ENCODE measurements at places on chromosomes 1 and 21. TPM values are rescaled to one million over a fixed set of nuclear protein-coding genes. Genes with fewer than 3 reads are reported as not detected.

- no peak for DNase-seq
Measured at GRCh38 chr1:40384413-40384762, 10.9 kb downstream of the SMAP2 start.

DNA sequence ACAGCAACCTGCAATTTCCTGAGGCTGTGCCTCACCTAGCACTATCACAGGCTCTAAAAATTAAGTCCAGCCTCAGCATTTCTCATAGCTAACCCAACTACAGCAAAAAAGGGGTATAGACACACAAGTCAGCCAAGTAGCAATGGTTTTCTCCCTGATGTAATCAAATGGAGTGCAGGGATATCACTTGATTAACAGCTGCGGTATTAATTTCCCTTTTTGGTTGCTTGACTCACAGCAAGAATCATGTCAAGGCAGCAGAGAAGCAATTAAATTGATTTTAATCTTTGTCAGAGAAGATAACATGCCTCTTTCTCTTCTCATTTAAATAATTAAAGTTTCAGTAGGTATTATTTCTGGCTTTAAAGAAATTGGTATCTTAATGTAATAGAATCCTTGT is 278.9 kb downstream of the RWDD3 start:
- no peak for DNase-seq

The CHI3L2 gene
- 4.9 TPM for polyA plus RNA-seq

GRCh38 chr21:43362915-43363314 is 64.0 kb downstream of the SIK1 start:
- no peak for DNase-seq

The RXFP4 gene
- polyA plus RNA-seq, result 0.18 TPM

- DNase-seq, result no peak
Measured at GRCh38 chr1:53365437-53366063, 37.7 kb upstream of the LRP8 start.

The ARHGAP29 gene
- polyA plus RNA-seq, result 9.0 TPM

DNA sequence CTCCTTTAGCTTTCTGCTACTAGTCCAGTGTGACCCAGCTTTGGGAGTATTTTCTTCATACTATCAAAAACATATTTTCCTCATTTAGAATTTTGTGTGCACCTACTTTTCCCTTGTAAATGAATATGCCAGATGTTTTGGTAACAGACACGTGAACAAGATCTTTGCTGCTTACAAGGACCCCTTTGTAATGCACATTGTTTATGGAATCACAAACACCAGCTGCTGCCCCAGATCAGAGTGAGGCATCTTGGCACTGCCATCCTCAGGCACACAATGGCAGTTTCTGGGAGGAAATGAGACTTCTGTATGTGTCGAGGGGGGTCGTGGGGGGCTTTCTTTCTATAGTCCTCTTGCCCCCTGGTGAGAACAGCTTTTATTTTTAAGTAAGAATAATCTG is 115.7 kb downstream of the RGL1 start:
- no peak for DNase-seq

DNA sequence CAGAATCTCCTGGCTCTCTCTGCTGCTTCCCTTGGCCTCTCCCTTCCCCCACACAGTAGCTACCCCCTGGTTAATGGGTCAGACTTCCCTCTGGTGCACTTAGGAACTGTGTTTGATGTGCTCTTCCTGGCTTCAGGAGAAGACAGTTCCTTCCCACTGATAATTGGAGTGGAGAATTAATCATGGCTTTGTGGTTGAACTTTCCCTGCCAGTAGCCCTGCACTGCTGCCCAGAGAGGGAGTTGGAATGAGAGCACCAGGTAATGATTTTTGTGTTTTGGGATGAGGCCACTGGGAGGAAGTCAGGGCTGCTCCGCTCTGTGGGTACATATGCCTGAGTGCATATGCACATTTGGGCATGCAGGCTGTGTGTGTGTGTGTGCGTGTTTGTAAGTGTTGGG is 39.7 kb upstream of the PADI2 start:
- no peak for DNase-seq

DNA sequence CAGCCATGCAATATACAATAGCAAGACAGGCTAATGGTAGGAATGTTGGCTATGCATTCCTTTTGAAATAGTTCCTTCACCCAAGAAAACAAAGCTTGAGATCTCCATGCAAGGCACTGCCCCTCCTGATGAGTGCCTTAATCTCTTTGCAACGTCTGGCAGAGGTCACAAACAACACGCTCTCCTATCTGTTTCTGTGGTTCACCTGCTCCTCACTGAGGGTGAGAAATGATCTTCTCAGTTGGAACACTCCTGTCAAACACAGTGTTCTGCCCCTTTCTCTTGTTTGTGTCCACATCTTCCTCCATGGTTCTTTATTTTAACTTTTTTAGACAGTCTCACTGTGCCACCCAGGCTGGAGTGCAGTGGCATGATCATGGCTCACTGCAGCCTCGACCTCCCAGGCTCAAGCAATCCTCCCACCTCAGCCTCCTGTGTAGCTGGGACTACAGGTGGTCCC is 21.2 kb upstream of the XPR1 start:
- DNase-seq, result no peak

The IFI44 gene
- 20.4 TPM for polyA plus RNA-seq

- DNase-seq, result no peak
Measured at GRCh38 chr1:21539933-21540332, 30.7 kb downstream of the ALPL start.

DNA sequence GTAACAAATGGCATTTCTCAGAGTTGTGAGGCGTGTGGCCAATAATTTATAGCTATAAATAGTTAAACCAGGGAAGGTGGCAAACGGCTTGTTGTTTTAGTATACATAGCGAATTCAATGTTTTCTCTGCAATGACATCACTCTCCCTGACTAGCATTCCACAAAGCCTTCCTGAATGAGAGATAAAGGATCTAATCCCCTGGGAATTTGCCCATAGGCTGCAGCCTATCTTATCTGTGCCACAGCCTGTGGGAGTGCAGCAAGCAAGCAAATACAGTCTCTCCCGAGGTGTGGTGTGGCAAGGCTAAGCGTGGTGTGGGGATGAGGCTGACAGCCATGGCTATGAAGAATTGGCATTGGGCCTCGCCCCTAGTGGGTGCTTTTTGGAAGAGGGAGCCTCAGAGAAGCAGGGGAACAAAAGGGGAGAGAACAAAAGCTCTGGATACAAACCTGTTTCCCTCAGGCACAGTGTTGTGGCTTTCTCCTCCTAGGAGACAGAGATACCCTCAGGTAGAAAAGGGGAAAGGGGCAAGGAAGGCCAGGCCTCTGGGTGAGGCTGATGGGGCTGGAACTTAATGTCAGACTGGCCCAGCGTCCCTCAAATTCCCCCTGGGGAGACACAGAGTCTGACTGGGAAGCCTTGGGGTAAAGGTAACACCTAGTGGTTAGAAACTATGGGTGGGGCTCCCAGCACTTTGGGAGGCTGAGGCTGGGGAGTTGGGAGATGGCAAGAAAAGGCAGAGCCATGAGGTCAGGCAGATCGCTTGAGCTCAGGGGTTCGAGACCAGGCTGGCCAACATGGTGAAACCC is 8.9 kb downstream of the TAGLN2 start:
- no peak for DNase-seq

DNA sequence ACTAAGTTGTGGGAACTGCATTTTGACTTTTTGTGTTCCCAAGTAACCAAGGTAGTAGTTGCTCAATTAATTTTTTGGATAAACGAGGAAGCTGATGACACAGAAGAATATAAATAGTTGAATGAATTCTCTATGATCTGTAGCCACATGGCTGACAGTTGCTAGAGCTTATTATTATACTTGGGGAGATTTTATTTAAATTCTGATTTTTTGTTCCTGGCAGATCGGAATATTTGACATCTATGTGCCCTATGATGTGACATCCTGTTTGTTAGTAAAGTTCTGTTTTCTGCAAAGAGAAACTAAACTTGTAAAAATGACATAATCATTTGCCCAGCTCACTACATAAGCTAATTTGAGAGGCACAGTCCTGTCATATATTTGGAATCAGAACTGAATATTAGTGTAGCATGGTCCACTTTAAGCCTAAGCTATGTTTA is 9.7 kb upstream of the LYST start:
- DNase-seq, result no peak

GRCh38 chr1:70855203-70855602 is 192.4 kb downstream of the PTGER3 start:
- DNase-seq, result no peak

DNA sequence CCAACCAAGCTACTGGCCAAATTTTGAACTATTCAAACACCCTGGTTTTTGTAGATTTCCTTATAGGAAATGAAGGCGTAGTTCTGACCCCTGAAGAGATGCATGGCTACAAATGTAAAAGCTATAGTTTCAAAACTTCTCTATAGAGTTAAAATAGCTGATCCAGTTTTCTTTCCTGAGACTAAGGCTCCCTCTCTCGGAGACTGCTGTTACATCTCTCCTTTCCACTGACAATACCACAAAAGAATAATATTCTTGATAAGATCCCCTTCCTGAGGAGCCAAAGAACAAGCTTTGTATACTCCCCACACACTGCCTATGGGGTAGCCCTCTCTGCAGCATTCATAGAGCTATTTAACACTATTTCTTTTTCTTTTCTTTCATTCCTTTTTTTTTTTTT is 6.7 kb upstream of the CFAP126 start:
- DNase-seq, result no peak

- no peak for DNase-seq
Measured at GRCh38 chr1:62912028-62912638, 128.2 kb downstream of the ATG4C start.

GRCh38 chr1:158998781-158999161 is 10.9 kb upstream of the IFI16 start:
- peak; percentile 50 for DNase-seq

- no peak for DNase-seq
Measured at GRCh38 chr1:109025694-109026093, 16.2 kb downstream of the WDR47 start.

The APP gene
- polyA plus RNA-seq, result 469 TPM

DNA sequence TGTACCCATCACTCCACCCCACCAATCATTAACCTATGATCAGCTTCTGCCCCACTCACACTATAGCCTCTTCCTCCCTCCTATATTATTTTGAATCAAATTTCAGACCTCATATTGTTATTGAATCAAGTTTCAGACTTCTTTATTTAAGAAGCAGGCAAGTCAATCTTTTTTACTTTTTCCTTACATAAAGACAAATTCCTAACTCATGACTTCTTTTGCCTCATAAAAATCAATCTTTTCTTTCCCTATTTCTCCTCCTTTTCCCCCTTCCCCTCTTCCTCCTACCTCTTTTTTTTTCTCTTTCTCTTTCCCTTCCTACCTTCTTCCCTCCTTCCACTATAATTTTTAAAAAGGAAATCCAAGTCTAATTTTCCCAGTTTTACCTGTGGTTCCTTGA is 4.3 kb upstream of the RWDD3 start:
- no peak for DNase-seq

- DNase-seq, result no peak
Measured at GRCh38 chr1:202848191-202848542, 37.4 kb downstream of the PCAT6 start.

GRCh38 chr1:25832336-25833037 is 12.7 kb downstream of the MTFR1L start:
- DNase-seq, result no peak

DNA sequence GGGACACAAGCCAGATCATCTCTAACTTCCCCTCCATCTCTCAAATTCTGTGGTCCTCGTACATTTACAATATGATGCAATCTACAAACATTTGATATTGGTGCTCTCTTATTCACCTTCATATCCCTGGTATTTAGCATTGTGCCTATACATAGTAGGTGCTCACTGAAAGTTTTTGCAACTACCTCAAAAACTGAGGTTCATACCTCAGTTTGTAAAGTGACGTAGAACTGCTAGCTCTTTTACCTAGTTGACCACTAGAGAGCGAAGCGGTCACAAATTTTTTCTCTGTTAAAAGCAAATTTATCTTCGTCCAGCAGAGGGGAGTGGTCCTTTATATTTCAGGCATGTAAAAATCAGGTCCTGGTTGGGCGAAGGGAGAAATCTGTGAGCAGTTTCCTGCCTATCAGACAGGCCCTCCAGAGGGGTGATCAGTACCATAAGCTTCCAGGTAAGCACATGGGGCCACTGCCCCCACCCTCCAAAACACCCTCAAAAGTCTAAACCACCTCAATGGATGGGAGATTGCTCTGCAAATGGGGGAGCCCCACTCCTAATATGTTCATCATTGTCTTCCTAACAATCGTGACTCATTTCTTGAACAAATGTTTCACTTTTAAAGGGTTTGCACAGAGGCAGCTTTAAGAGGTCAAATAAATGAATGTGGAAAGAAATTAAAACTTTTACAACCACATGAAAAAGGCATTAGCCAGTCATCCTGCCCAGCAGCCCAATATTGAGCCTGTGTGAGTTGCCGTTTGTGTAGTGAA is 10.6 kb upstream of the HLCS start:
- peak; percentile 82 for DNase-seq

- DNase-seq, result no peak
Measured at GRCh38 chr1:4005431-4005830, 105.4 kb upstream of the C1orf174 start.

DNA sequence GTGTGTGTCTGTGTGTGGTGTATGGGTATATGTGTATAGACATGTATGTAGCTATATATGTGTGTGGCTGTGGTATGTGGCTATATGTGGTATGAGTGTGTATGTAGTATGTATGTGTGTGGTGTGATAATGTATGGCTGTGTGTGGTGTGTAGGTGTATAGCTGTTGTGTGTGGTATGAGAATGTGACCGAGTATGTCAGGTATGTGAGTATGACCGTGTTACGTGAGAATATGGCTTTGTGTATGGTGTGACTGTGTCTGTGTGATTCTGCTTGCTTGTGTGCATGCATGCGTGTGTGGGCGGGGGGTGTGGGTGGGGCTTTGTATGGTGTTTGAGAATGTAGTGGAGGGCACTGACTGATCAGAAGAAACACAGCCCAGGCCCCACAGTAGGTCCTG is 3.5 kb downstream of the ZNF691 start:
- DNase-seq, result no peak

DNA sequence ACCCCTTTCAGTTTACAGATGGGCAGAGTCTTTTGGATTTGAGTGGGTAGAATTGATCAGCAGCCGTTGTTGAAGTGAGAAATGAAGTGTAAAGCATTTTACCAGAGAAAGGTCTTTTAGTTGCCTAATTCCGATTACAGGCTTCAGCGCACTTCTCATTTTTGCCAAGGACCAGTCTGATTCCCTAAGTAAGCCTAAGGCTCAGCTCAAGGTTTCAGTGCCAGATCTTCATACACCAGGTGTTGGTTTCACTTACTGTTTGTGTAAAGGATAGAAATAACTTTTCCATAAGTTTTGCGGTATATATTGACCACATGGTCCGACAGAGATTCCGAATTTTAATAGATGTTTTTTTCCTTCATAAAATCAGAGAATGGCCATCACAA is 83.9 kb upstream of the BMP8A start:
- DNase-seq, result no peak

GRCh38 chr21:37159053-37159776 is 86.2 kb downstream of the TTC3 start:
- DNase-seq, result no peak

GRCh38 chr1:26538480-26539412 is 9.2 kb downstream of the RPS6KA1 start:
- no peak for DNase-seq

Data from urinary bladder (tissue), 4 donors.